WTC11 (cell line): ENCODE measurements at places on chromosomes 13 and 19.

GRCh38 chr13:84845907-84846619 is 953.2 kb downstream of the SLITRK6 start:
- no peak for DNase-seq

DNA sequence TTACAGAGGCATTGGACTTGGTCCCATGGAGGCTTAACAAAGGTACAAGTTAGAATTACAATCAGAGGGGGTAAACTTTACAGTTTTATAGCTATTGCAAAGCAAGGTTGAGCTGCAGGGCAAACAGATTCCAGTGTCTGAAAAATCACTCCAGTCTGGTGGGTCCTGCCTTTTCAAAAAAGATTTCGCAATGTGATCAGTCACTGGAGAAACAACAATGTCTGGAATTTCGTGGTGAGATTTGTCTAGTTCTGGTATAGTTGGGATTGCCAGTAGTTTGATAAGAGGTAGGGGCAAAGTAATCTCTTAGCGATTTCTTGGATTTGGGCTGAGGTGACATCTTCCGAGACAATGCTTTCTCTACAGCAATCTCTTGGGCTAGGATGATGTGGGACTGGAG is 1198.2 kb upstream of the PCDH9 start:
- no peak for DNase-seq

GRCh38 chr19:55068950-55069864 is 6.3 kb upstream of the RDH13 start:
- peak; percentile 50 for DNase-seq

DNA sequence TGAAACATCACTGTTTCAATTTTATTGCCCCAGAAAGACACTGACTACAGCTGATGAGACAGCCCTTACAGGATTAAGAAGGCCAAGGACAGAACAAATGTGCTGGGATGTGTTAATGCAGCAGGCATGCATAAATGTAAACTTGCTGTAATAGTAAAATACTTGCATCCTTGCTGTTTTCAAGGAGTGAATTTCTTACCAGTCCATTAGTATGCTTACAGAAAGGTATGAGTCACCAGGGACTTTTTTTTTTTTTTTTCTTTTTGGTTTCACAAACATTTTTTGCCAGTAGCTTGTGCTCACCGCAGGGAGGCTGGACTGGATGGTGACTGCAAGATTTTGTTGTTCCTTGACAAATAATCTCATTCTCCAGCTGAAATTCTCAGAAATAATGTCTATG is 55.1 kb downstream of the GPR180 start:
- no peak for DNase-seq

- no peak for DNase-seq
Observed at GRCh38 chr13:46507981-46508380, 45.0 kb upstream of the LRCH1 start.

- DNase-seq: no peak
Observed at GRCh38 chr13:111474136-111475002, 153.9 kb downstream of the TEX29 start.
